COR-L47 (cell line): ENCODE measurements at places on chromosomes 12 and 14.

DNA sequence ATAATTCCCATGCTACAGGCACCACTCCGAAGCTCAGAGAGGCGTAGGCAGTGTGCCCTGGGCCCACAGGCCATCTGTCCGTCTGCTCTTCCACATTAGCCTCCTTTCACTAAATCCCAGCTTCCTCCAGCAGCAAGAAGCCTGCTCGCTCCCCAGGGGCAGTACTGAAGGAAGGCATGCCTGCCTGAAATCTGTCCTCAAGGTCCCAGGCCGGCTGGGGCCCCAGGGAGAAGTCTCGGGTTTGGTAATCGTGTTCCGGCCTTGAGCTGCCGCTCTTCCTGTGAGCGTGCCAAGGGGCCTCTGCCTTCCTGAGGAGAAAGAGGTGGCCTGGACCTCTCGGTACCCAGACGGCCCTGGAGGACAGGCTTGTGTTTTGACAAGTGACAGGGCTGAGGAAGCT lies 15.2 kb upstream of the DLK1 start:
- no peak for DNase-seq

GRCh38 chr14:72790887-72791566 lies 102.9 kb downstream of the DPF3 start:
- DNase-seq: no peak

DNA sequence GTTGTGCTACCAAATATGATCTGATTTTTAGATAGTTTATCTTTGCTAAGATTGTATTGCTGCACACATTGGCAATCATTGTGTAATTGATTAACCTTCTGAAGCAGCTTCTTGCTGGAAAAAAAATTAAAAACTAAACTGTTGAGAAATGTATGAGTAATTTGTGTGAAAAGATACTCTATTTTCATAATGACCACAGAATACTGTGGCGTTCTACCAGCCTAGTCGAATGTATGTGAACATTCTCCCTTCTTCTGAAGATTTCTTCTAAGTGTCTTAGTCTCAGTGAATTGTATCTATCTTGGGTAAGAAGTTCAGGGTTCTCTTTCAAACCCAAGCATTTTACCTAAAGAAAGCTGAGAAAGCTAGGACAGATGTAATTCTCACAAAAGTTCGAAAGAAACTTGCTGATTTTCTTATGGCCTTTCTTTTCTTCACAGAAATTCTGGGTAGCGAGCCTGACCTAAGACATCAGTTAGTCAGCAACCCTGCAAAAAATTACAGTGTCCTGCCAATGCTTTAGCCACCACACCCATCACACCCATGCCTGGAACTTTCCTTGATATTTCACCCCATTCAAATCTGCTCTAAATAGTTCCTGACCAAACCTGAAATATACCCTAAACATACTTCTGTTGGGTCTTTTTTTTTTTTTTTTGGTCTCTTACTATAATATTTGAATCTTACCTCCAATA lies 27.1 kb upstream of the C12orf71 start:
- DNase-seq: no peak

GRCh38 chr12:49706351-49707127 lies 666 bp downstream of the FMNL3 start:
- no peak for DNase-seq

- DNase-seq: no peak
Measured at GRCh38 chr12:75756111-75756510, 244.7 kb upstream of the KRR1 start.

GRCh38 chr12:124938587-124938986 lies 24.1 kb upstream of the UBC start:
- no peak for DNase-seq

- no peak for DNase-seq
Measured at GRCh38 chr12:123118497-123118896, 32.4 kb downstream of the PITPNM2 start.

DNA sequence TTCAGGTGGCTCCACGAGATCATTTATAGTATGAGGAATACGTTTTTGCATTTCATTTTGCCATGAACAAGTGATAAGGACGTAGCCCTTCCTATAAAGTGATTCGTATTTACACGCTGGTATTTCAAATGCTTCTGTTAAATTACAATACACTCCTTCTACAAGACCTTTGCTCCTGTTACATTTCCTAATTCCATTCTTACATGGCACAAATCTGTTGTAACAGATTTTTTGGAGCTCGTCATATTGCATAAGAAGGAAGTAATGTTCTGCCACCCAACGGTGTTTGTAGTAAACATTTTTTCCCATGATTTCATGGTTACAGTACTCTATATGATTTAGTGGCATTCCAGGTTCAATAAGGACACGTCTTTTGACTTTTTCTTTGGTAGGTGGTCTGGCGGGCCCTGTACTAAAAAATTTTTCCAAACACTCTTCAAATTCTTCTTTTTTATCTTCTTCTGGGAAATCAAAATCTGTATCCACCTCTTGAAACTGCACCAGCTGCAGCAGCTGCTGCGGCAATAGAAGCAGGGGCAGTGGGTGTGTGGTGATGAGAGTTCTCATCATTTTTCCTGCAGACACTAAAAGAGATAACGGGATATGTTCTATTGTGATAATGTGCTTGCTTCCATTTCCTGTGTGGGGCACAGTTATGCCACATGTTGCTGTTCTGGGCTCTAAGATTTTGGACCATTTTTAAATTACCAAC lies 4.2 kb downstream of the RNASE9 start:
- DNase-seq: no peak

DNA sequence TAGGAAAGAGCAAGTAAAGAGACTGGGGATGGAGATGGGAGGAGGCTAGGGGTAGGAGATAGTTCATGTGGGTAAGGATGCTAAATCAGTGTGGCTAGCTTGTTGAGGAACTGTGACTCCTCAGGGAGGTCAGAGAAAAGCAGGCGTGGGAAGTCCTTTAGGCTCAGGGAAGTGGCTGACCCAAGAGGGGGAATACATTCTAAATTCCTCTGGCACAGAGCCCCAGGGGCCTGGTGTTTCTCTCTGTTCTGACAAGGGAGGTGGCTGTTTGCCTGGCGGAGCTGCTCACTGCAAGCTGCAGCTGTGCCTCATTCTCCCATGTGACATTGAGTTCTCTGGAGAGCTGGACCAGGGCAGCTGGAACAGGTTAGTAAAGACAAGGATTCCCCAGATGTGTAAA lies 152.2 kb upstream of the SLC38A2 start:
- no peak for DNase-seq
